T-helper 1 cell (primary cell): ENCODE measurements at places on chromosomes 1 and 21.
A peak's percentile ranks its signal among the peaks of the same experiment; 100 is the strongest.

DNA sequence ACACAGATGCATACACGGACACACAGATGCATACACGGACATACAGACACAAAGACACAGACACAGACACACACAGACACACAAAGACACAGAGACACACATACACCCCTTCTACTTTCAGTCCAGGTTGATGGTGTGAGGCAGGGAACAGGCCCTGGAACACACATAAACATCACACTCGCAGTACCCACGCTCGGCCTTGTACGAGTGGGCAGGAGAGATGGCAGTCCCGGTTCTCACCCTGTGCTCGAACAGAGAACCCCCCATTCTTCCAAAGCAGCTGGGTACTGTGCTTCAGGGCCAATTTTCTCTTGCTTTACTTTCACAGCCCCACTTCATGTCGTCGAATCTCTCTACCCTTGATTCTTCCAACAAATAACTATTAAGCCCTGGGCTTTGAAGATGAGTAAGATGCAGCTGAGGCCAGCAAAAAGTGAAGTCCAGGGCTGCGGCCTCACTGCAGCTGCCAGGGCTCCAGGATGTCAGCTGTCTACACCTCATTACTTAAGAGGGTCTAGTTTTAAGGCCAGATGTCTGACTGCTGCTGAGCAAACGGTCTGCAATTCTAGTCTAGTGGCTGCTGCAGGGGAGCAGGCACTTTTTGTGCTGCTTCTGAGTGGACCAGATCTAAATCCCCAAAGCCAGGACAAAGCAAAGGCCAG lies 90.1 kb downstream of the PGBD5 start:
- DNase-seq, result no peak

DNA sequence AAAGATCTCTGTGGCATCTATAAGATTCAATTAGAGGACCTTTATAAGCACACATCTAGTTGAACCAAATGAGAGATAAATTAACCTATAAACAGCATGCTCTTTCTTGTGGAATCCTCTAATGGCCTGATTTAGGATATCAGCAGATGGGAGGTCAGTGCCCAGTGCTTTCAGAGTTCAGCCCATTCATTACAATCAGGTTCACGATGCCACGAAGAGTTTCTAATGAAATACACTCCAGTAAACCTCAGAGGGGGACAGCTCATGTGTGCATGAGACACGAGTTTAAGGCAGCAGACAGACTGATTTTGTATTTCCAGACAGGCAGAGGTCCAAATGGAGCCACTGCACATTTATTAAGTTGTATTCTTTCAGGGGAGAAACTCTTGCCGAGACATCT lies 544.4 kb upstream of the PKN2 start:
- DNase-seq, result no peak

GRCh38 chr1:29217633-29218032 lies 13.1 kb downstream of the MECR start:
- DNase-seq, result no peak

DNA sequence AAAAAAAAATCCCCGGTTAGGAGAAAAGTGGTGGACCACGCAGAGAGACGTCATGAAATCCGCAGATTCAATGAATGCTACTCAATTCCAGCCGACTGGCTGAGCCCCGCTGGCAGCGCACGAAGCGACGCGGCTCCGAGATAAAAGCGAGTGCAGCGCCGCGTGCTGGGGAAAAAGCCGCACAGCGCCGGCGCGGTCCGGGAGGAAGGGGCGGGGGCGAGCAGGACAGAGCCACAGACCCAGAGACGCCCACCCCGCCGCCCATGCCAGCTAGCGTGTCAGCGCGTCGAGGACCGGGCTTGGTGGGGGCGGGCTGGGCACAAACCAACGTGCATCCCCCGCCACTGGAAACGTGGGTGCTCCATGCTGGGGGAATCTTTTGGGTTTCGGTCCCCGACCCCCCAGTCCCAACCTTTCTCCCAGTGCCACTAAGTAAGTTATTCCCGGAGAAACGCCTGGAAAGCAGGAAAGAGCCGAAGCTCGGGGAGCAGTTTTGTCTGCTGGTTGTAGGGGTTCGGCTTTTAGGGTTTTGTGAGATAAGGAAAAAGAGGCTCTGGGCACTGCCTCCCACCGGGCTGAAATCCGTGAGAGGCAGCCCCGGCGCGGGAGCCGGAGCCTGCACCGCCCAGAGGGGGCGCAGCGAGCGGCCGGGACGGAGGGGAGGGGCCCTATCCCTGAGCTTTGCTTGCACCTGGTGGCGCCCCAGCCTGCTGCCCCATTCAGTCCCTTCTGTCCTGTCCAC lies at the start of gene KCNJ6:
Gene KCNJ6, minus strand, starts transcription at position 148 of the 742 bp plus-strand sequence. CDS start 75,775 bp downstream, outside the sequence.
- no peak for DNase-seq

- DNase-seq, result no peak
Measured at GRCh38 chr1:55610203-55610602, 395.0 kb upstream of the USP24 start.

- DNase-seq, result no peak
Measured at GRCh38 chr1:18923756-18924211, 21.4 kb upstream of the ALDH4A1 start.

GRCh38 chr1:92476071-92476631 lies 10.6 kb downstream of the GFI1 start:
- peak; percentile 55 for DNase-seq

- DNase-seq, result no peak
Measured at GRCh38 chr1:200640963-200641401, 20.4 kb upstream of the KIF14 start.

DNA sequence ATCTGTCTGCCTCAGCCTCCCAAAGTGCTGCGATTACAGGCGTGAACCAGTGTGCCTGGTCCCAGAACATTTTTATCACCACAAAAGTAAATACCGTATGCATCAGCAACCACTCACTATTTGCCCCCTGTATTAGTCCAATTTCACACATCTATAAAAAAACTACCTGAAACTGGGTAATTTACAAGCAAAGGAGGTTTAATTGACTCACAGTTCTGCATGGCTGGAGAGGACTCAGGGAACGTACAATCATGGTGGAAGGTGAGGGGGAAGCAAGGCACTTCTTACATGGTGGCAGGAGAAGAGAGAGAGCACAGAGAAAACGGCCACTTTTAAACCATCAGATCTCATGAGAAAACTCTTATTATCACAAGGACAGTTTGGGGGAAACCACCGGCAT lies 25.6 kb upstream of the CTH start:
- DNase-seq, result no peak

- DNase-seq, result no peak
Measured at GRCh38 chr1:40808444-40808843, 24.9 kb downstream of the KCNQ4 start.

GRCh38 chr21:15480160-15480559 lies 249.6 kb upstream of the USP25 start:
- no peak for DNase-seq

DNA sequence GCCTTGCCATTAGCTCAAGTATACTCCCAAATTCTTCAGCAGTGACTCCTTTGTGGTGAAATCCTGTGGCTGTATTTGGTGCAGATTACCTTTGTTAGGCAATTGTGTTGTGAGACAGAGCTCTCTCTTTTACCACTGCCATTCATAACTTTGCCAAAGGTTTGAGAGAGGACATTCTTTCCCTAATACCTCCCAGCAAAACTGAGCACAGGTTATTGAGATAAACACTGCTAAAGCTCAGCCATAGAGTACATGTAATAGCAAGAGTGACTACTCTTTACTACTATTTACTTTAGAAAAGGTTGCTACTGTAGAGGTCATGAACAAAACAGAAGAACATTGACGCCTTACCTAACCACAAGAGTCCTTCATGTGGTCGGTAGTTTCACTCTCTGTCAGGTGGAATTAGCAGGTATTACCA lies 514.0 kb upstream of the ADAMTS5 start:
- no peak for DNase-seq

GRCh38 chr1:93827128-93827527 lies 51.9 kb downstream of the DNTTIP2 start:
- DNase-seq, result no peak

DNA sequence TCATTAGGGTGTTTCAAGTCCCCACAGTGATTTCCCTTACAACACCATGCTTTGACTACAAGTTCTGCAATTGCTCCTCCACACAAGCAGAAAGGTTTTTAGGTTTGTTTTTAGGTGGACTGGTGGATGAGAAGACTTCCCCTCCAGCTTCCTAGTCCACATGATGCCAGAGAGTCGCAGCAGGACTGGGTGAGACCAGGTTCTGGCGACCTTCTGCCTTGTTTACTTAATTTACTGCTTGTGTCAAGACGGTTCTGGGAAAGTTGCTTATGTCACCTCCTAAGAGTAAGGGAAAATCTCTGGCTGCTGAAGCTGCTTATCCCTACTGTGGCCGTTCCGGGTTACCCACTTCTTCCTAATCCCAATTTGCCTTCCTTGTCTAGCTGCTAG lies 76.4 kb downstream of the GLUL start:
- DNase-seq, result no peak

GRCh38 chr1:33420870-33421775 lies 9.8 kb downstream of the PHC2 start:
- no peak for DNase-seq

GRCh38 chr1:46823151-46823550 lies 24.3 kb downstream of the CYP4B1 start:
- DNase-seq, result no peak

GRCh38 chr1:213692321-213692720 lies 295.5 kb upstream of the PROX1 start:
- DNase-seq, result no peak

GRCh38 chr1:24481101-24481500 lies 21.5 kb upstream of the RCAN3 start:
- peak; percentile 35 for DNase-seq

- DNase-seq, result no peak
Measured at GRCh38 chr1:209029737-209030136, 553.8 kb upstream of the CAMK1G start.

GRCh38 chr1:182718311-182718710 lies 33.9 kb upstream of the RGS8 start:
- no peak for DNase-seq
